Diencephalon (tissue), 1 donor: ENCODE measurements at places on chromosomes 11 and 22. TPM values are rescaled to one million over a fixed set of nuclear protein-coding genes. Genes with fewer than 3 reads are reported as not detected.

Gene SCO2
- total RNA-seq: 0.92 TPM

Gene CTR9
- total RNA-seq: 39.0 TPM

Gene ALDH3B1
- total RNA-seq: 0.92 TPM

Gene TUBA8
- total RNA-seq: 16.4 TPM

Gene GPHA2
- not detected for total RNA-seq

Gene SLC35E4
- 6.9 TPM for total RNA-seq

Gene OR51E1
- total RNA-seq: 0.23 TPM

Gene ART1
- not detected for total RNA-seq

Gene EIF3F
- total RNA-seq: 167 TPM

Gene PANX3
- not detected for total RNA-seq

Gene ZBTB16
- 6.7 TPM for total RNA-seq

Gene CASP12
- not detected for total RNA-seq
